ENCODE measurements at places on chromosomes 7 and 10.

DNA sequence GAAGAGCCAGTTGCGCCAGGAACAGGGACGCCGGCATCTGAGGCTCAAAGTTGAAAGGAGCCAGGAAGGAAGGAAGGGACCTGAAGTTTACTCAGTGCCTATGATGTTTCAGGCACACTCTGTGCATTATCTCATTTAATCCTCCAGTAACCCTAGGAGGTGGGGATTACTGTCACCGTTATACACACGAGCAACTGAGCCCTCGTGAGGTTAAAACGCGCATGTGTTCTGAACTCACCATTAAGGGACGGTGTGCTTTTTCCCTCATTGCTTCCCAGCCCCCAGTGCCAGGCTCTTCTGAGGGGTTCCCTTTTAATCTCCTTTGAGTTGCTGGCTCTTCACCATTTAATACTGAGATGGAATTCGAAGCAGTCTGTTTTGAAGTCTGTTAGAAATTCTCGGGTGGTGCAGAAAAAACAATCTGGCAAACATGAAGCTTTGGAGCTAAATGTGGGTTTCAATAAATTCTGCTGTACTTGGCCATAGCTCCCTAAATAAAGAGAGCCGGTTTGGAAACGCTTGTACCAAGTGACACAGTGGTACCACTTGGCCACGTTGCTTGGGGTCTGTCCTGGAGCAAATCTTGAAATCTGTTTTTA, 102.2 kb downstream of the TAX1BP1 start:
- no peak for DNase-seq

DNA sequence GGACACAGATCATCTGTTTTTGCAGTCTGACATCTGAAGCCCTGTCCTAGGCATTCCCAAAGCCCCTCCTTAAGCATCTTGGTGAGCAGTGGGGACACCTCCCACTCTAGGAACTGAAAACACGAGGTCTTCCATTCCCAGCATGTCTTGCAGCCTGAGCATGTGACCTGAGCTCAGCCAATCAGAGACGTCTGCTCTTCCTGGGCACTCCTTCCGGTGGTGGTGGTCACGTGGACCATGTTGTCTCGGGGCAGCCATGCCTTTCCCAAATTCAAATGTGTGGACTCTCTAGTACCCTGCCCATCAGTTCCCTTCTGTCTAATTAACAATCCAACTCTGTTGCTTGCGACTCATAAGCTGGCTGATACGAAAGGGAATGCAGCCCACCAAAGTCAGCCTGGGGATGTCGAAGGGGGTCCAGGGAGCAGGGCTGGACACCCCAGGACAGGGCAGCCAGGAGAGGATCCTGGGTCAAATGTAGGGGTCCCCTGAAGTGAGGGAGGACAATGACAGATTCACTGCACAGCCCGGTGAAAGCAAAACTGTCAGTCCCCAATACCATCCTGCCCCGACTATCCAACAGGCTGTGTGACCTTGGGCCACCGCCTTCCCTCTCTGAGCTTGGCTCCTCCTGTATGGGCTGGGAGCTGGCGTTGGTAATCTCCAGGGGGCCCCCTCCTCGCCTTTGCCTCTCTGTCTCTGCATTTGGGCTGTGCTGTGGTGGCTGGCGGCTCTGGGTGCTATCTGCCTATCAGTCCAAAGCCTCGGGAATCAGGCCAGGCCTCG, 57.4 kb upstream of the BAIAP2L1 start:
- no peak for DNase-seq

DNA sequence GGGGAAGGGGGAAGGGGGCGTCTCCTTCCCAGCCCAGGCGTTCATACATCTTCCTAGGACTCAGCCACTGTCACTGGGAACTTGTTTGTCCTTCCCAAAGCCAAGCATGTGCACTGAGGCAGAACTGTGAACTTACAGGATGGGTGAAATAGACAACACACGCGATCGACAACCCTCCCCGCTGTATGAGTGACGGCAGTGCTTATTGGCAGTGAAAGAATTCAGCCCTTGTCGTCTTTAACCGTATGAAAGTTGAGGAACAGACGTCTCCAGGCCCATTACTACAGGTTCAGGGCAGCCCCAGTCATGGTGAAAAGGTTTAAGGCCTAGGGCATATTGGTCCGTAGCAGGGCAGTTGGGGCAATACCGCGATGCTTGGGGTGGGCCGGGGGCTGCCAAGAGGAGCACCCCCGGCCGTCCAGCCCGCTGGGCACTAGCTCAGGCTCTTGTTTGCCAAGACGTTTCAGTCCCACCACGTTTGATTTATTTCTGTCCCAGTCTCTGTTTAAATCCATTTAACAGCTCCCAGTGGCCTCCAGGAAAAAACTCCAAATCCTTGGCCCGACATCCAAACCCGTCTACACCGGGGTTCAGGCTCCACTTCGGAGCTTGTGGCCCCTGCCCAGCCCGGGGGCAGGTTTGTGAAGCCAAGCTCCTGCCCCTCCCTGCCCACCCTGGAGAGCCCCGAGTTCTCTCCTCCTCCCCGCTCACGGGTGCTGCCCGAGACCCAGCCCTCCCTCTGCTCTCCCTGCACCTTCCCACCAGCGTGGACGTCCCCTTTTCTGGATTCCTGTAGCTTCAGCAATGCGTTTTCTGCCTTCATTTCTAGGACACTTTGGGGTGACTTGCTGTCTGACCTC, 159.8 kb downstream of the DNAJB6 start:
- no peak for DNase-seq

DNA sequence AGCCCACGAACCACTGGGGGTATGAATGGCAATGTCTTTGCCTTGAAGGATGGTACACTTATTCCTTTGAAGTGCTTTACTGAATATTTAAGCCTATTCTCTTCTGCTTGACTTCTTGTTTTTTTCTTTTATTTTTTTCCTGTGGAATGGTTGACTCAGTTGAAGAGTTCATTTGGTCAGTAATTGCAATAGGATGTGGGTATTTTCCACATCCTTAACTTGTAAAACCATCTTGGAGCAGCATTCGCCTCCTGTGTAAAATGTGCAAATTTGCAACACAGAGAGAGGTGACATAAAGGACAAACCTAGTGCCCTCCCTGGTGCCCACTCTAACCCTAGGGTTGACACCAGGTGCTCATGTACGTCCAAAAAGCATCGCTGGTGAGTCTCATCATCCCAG, 347.0 kb downstream of the GATA3 start:
- no peak for DNase-seq

DNA sequence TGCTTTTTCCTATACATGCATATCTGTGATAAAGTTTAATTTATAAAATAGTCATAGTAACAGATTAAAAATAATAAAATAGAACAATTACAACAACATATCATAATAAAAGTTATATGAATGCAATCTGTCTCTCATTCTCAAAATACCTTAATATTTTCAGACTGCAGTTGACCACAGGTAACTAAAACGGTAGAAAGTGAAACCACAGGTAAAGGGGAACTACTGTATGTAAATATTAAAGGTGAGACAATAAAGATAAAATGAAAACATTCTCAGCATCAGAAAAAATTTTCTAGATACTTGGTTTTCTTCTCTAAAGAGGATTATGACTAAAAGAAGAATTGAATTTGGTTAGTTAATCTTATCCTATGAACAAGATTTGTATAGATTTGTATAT, 6.0 kb downstream of the FKBP14 start:
- no peak for DNase-seq

GRCh38 chr7:157158400-157158799, 19.7 kb downstream of the UBE3C start:
- no peak for DNase-seq

DNA sequence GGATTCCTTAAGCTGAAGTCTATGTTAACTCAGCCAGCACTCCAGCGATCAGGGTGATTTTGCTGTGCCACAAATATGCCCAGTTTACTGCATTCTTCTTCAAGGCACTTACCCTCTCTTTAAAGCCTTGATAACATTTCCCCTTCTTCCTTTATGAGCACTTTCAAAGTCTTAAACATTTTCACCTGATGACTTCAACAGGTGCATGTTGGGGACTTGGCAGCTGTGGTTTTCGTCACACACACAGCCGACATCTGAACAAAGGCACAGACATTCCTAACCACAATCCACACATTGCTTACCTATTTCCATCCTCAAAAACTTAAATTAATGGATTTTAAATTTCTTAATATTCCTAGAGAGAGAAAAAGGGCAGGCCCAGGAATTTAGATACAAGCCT, 331.5 kb downstream of the CRPPA start:
- DNase-seq, result no peak

DNA sequence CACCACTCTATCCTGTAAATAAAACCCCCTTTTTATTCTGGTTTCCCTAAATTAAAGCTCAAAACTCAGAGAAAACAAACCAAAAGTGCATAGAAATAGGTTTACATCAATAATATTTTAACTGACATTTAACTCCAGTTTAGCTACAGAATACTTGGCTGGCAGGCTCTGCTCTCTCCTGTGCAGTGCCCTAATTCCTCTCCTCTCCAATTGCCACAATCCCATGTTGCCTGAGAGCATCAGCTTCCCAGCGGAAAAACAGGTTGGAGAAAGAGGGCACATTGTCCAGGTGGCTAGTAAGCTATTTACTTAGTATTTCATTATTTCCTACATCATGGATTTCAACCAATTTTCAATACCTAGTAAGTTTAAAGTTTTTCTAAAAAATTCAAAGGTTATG, 8.7 kb downstream of the SEMA3E start:
- DNase-seq, result no peak

- DNase-seq, result no peak
These were observed 106.6 kb downstream of the EXOC4 start for GRCh38 chr7:133359449-133359848.

- DNase-seq, result no peak
These were observed 32.8 kb upstream of the STRIP2 start for GRCh38 chr7:129401228-129401966.

DNA sequence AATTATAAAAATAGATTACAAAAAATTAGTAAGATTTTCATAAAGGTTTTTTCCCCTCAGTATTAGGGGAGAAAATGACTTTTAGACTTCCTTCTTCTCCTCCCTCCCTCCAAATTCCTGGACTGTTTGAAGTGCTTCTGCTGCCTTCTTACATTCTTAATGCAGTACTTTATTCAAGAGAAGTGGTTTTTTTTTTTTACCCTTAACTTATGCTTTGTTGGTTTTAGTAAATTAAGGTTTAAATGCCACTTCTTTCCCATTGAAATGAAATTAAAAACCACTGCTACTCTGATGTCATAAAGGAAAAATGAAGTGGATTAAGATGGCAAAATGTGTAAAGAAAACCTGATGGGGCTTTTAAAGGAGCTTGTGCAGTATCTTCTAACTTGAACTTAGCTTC, 140.7 kb downstream of the VTI1A start:
- DNase-seq, result no peak

GRCh38 chr10:79053081-79053434, 15.7 kb upstream of the ZMIZ1 start:
- no peak for DNase-seq

DNA sequence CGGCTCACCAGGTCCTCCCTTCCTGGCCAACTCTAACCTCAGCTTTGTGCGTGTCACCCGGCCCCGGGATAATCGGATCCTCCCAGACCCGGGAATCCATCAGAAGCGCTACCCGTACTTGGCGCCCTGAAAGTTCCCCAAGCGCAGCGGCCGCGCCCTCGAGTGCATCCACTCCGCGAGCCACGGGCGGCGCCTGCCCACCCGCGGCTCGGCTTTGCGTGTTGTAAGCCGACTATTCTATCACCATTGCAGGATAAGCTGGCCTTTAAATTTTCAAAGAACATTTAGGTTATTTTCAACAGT, 35.7 kb upstream of the EBLN1 start:
- DNase-seq, result no peak

DNA sequence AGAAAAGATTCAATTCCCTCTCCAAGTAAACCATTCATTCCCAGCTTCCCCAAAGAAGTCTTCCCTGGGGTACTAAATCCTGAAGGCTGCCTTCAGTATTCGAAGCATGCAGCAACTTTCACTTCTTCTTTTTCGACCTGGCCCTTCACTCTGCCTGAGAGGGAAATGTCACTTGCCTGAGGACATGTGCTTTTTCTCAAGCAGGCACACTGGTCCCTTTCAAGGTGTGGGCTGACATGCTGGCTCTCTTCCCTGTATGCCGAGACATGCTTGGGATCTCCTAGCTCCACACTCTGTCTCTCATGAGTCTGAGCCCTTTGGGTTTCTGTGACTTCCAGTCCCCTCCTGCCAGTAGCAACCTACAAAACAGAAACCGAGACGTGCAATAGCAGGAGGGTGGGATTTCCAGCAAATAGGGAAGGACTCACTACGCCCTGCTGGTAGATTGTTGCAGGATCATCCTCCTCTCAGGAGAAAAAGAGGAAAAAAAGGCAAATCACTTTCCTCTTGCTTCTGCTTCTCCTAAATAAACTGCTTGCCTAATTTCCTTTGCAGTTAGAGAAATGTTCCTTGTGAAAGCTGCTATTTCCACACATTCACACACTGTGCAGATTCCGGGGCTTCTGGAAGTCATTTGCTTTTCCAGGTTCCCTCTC, 33.5 kb downstream of the FIGNL1 start:
- no peak for DNase-seq

- DNase-seq, result no peak
These were observed 32.4 kb downstream of the CCSER2 start for GRCh38 chr10:84360637-84361365.

DNA sequence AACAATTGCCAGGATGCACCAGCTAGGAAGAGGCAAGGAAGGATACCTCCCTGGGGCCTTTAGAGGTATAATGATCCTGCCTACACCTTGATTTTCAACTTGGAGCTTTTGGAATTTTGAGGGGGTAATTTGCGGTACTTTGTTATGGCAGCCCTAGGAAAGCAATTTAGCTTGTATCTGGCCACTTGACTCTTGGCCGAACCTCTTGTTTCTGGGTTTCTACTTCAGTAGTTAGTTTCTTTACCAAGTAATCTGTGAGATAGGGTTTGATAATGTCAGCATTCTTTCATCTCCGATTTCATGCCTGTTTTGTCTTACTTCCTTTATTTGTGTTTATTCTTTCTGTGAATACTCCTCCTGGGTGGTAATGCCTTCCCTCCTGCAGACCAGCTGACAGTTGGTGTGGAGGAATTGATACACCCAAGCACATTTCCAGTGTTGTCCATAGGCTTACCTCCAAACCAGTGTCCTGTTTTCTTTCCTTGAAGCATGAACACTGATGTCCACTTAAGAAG, 163.7 kb downstream of the SND1 start:
- no peak for DNase-seq

DNA sequence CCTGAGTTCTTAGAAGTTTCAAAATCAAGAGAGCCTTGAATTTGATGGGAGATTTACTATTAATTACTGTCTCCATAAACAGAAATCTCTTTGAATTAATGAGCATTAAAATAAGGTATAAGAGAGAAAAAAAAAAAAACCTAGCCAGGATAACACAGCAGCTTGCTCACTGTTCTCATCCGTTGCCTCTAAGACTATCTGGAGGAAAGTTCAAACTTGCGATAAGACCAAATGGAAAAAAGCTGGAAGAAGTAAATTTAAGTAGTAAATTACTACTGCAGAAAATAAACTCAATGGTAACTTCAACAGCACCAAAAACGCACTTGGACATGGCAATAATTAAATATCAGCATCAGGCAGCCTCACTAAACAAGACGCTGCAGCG, 36.7 kb downstream of the GNA12 start:
- no peak for DNase-seq

- DNase-seq, result no peak
These were observed 5.2 kb downstream of the GOT1 start for GRCh38 chr10:99425204-99425603.

DNA sequence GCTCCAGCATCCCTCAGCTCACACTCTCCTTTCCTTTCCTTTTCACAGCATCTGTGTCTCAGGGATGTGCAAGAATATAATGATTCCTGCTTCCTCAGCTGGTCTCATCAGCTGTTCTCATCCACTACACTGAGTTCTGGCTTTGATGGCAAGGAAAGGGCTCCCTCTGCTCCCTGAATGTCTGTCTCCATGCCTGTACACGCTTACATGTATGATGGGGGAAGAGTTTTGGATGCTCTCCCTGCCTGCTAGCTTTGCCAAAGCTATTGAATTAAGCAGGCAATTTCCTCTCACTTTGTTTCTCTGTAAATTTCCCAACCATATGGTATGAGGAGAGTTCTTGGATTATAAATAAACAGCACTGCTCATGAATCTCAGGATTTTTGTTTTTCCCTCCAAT, 254.5 kb downstream of the SORCS3 start:
- DNase-seq, result no peak
